Karpas-422 (cell line): ENCODE measurements at places on chromosomes 13 and 19.

DNA sequence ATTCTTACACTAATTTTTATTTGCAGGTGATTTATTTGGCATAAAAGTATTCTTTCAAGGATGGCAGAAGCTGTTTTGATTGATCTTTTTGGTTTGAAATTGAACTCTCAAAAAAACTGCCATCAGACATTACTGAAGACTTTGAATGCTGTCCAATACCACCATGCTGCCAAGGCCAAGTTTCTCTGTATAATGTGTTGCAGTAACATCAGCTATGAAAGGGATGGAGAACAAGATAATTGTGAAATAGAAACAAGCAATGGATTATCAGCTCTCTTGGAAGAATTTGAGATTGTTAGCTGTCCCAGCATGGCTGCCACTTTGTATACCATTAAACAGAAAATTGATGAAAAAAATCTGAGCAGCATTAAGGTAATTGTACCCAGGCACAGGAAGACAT, 1.2 kb downstream of the LACC1 start:
- no peak for DNase-seq

DNA sequence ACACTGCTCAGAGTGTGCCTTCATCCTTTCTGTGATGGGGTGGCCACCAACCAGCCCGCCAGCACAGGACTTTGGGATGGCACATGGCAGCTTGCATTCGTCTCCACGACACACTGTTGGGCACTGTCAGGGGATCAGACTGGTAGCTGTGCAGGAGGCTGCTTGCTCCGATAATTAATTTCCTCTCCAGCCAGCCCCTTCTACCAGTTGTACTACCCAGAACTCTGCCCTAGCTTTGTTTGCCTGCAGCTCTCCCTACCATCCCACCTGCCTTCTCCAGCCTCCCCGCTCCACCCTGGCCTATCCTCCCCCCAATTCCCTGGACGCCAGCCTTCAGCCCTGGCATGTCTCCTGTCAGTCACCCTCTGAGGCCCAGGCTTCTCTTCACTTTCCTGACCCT, 228.3 kb downstream of the TSHZ3 start:
- DNase-seq, result no peak

DNA sequence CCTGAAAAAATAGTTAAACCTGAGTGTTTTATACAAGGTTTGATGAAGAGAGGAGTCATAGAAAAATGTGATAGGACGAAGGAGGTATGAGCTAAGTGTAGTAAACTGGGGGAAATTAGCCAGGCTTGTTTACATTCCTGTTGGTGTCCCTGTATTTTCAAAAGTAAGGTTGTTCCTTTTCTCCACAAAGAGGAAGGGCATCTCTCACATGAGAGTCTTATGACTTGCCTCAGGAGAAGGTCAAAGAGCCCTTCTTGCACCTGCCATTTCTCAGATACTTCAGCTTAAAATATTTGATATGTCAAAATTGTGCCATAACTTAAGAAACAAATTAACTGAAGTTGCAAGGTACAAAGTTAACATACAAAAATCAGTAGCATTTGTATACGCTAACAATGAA, 3.6 kb upstream of the N4BP2L2 start:
- DNase-seq, result no peak

DNA sequence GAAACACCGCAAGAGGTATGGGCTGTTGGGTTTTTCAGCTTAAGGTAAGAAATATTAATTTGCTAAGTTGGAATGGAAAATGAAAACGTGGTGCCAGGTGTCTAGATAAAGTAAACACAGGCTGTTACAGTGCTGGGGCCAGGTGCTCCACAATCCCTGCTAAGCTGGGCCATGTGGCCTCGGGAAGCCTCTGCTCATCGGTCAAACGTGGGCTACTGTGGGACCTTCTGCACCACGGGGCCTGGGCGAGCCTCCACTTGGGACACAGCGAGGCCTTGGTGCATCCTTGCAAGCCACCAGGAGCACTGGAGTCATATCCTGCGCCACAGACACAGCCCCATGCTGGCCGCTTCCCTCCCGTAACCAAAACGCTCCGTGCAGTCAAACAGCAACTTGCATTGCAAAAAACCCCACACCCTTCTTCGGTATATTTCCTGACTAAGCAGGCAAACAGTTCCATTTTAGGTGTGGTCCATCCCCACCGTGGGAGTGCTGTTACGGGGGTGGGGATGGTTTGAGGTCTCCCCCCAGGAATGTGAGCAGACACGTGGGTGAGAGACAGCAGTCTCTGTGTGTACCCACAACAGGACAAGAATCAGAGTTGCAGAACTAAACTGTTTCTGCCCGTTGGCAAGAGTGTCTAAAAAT, 96.3 kb upstream of the SOX1 start:
- DNase-seq, result no peak

DNA sequence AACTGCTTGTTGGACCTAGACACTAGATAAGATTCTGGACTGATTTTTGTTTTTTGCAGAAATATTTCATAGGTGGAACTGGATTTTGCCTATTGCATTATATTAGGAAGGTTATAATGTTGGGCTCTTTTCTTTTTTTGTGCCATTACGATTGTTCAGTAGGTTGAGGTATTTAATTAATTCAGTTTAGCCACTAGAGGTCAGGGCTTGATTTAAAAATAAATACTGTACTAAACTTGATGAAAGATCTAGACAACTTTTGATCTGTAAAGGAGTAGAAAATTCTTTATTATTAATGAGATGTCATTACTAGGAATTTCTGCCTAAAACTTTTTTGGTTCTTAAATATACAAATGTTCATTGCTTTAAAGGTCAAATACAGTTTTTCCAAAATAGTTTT, 15.2 kb upstream of the SUPT20H start:
- DNase-seq, result peak; percentile 71

- DNase-seq, result peak; percentile 72
These were observed 676.7 kb upstream of the SPRY2 start for GRCh38 chr13:81017513-81018152.

- no peak for DNase-seq
These were observed 3.3 kb upstream of the CLPP start for GRCh38 chr19:6358003-6358402.

GRCh38 chr19:17718550-17718946, 732 bp upstream of the MAP1S start:
- DNase-seq, result no peak

DNA sequence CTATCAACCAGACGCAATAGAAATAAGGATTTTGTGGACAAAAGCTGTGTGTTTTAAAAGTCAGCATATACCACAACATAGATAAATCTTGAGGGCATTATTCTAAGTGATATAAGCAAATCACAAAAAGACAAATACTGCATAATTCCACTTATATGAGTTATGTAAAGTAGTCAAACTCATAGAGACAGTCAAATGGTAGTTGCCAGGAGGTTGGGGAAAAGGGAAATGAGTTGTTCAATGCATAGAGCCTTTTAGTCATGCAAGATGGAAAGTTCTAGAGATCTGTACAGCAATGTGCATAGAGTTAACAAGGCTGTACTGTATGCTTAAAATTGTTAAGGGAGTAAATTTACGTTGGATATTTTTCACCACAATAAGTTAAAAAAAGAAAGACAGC, 244.7 kb downstream of the DCT start:
- DNase-seq, result peak; percentile 29

DNA sequence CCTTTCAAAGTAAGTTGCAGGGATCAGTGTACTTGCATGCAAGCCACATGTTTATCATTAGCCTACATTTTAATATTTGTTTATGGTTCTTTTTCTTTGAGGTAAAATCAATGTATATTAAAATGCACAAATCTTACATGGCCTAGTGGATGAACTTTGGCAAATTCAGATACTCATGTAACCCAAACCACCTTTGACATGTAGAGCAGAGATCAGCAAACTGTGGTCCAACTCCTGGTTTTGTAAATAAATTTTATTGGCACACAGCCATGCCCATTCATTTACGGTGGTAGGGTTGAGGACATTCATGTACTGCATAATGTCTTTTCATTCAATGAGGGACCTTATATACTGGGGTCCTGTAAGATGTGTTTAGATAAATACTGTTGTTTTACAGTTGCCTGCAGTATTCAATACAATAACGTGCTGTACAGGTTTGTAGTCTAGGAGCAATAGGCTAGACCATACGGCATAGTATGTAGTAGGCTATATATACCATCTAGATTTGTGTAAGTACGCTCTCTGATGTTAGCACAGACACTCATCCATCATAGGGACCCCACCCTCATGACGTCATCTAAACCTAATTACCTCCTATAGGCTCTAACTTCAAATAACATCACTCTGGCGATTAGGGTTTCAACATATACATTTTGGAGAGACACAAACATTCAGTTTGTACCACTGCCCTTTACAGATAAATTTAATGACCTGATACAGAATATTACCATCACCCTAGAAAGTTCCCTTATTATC, 5.7 kb downstream of the NDFIP2 start:
- no peak for DNase-seq

- no peak for DNase-seq
These were observed 418.9 kb downstream of the FGF14 start for GRCh38 chr13:101982903-101983302.

DNA sequence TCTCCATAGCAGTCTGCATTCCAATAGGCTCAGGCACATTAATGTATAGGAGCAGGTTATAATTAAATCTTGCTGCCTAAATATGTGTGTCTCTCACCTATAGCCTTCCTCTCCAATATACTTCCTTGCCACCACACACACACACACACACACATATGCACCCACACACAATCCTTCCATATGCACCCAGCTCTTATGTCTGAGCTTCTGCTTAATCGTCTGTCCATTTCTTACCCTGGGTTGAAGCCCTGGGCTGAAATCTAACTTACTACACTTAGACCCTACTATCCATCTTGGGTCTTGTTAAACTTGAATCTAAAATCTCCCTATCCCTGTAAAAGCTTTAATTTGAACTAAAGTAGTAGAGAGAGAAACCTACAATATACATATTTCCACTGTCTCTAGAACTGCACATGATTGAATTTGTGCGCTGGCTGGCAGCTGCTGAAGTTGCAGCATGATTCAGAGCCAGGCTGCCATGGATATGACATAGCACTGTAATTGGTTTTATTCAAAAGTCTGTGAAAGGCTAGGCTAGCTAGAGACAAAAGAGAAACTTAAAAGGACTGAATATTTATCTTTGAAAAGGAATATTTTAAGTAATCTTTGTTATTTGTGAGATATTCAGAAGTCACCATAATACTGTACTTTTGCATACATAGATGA, 25.7 kb upstream of the FREM2 start:
- no peak for DNase-seq

GRCh38 chr19:40251244-40251643, 24.8 kb upstream of the CCNP start:
- no peak for DNase-seq

GRCh38 chr19:32203161-32203560, 142.2 kb upstream of the ZNF507 start:
- DNase-seq, result no peak
